ENCODE measurements at places on chromosomes 13 and 19.

DNA sequence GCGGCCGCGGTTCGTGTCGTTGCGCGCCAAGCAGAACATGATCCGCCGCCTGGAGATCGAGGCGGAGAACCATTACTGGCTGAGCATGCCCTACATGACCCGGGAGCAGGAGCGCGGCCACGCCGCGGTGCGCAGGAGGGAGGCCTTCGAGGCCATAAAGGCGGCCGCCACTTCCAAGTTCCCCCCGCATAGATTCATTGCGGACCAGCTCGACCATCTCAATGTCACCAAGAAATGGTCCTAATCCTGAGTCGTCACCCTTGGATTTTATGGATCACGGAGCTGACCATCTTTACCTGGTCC, 475 bp downstream of the MRPL57 start:
- DNase-seq, result no peak

DNA sequence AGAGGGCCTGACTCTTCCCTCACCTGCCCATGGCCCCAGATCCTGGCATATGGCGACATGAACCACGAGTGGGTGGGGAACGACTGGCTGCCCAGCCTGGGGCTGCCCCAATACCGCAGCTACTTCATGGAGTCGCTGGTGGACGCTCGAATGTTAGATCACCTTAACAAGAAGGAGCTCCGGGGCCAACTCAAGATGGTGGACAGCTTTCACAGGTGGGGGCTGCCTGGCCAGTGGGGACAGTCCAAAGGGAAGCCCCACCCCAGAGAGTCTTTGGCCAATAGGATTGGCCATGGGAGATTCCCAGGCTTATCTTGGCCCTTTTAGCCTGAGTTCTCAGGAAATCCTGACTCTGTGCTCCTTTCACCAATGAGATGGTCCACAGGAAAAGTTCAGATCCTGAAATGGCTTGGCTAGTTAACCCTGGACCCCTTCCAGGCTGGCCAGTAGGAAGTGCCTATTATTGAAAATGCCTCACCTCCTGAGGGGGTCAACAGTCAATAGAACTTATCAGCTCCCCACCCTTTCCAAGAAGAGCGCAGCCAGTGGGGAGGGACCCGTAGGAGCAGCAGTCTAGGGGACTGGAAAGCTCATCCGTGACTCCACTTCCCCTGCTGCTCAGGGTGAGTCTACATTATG, 7.0 kb downstream of the HRC start:
- no peak for DNase-seq

- no peak for DNase-seq
These were observed 3.5 kb downstream of the GPC5 start for GRCh38 chr13:91401920-91402319.

- no peak for DNase-seq
These were observed 21.6 kb upstream of the FNDC3A start for GRCh38 chr13:48954081-48954480.

DNA sequence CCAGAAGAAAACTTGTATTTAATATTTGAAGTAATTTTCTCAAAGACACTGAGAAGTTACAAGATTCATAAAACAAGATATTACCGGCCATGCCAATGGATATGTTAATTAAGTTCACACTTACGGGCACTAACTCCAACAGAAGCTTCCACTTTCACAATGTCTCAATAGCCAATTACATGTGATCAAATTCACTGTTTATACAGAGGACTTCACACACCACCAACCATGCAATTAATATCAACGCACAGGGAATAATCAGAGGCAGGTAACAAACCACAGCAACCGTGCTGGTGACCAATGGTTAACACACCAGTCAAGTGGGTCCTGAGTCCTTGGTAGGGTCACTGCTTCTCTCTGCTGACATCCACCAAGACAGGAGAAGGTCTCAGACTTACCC, 5.9 kb upstream of the ACOD1 start:
- no peak for DNase-seq

DNA sequence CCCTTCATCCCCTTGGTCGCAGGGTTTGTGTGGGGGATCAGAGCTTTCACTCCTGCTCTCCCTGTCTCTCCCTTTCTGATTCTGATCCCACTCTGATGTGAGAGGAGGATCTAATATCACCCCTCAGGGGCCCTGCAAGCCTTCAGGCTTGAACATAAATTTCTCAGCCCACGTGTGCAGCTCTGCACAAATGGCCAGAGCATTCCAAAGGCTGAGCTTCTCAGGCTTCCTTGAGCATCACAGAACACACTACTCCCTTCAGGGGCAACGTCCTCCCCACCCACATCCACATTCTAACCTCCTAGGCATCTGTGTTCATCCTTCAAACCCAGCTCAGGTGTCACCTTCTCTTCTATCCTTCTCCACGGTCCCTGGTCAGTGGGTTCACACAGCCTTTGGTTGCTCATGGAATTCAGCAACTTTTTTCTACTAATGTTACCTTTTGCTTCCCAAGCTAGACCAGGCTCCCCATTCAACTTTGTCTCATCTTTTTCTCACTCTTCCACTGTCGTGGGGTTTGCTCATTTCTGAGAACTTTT, 24.4 kb upstream of the DOCK9 start:
- DNase-seq, result no peak

- no peak for DNase-seq
These were observed 565.0 kb downstream of the FGF9 start for GRCh38 chr13:22235950-22236290.

- DNase-seq, result no peak
These were observed 8.3 kb downstream of the FAM98C start for GRCh38 chr19:38411041-38411712.

GRCh38 chr13:101970341-101970740, 431.5 kb downstream of the FGF14 start:
- DNase-seq, result no peak

DNA sequence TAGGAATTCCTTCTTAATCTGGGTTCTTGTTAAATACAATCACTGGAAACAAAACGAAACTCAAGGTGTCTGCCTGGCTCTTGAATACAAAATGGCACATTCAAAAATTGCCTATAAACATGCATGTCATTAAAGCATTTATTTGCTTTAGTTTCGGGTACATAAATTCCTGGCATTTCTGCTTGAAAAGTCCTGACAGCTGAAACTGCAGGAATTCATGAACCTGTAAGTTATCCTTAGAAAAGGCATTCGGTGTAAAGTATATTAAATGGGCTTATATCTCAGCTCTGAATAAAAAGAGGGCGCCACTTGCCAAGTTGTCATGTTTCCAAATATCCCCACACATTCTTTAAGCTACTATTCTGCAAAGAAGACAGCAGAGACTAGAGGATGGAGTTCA, 32.9 kb downstream of the RXFP2 start:
- DNase-seq, result no peak

DNA sequence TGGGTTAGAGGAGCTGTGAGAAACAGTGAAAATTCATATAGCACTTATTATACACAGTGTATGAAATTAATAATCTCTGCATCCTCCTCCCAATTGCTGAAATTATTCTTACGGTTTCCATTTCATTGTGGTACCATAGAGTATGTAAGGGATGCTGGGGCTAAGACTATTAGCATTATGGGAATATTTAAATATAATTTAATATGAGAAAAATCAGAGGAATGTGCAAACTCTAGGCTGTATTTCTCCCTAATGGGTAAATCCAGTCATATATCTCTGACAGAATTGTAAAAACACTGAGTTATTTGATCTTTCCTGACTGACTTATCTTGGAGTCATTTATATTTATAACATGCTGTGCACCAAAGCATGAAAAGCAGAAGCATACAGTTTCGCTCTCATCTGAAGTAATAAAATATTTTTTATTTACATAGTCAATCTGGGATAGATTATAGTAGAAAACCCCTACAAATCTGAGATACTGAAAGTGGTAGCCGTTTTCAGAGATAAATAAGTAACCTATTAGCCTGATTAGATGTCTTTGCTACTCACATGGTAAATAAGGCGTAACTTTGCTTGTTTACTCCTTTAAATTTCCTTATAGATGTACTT, 34.9 kb downstream of the LRCH1 start:
- no peak for DNase-seq

DNA sequence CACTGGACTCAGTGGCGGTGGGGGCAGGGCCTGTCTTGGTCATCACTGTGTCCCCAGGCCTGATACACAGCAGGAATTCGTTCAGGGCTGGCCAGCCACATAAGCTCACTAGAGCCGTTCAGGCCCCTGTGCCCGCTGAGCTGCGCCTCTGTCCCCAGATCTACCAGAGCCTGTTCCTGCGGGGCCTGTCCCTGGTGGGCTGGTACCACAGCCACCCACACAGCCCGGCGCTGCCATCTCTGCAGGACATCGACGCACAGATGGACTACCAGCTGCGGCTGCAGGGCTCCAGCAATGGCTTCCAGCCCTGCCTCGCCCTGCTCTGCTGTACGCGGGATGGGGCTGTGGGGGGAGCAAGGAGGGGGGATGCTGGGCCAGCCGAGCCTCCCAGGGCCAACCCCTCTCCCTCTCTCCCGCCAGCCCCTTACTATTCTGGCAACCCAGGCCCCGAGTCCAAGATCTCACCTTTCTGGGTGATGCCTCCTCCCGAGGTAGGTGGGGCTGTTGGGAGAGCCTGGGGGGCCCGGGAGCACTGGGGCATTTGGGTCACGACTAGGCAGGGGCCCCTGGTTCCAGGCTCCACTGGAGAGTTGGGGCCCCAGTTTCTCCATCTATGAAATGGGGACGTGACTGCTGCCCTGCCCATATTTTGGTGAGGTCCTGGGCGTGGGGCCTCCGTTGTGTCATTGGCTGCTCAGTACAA, 13.9 kb downstream of the MPND start:
- no peak for DNase-seq

- DNase-seq, result no peak
These were observed 71.9 kb upstream of the IRS2 start for GRCh38 chr13:109858319-109858718.

- peak; percentile 97 for DNase-seq
These were observed 368.4 kb downstream of the KLF12 start for GRCh38 chr13:73765651-73766384.
